ENCODE measurements at places on chromosomes 5 and 9.

- no peak for DNase-seq
Observed at GRCh38 chr5:102014371-102014770, 281.7 kb downstream of the SLCO4C1 start.

DNA sequence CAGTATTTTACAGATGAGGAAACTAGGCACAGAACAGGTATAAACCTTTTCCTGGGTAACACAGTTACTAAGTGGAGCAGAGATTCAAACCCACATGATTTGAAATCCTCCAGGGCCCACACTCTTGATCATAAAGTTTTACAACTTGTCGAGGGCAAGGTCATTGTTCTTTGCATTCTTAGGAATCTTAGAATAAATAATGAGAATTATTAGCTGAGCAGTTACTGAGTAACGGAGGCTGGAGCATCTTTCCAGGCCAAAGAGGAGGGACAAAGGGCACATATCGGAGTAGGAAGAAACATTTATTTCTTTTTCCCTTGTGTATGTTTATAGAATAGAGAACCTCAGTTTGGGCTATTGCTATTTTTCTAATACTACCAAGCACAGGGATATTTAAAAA lies 27.1 kb upstream of the F2R start:
- DNase-seq: no peak

DNA sequence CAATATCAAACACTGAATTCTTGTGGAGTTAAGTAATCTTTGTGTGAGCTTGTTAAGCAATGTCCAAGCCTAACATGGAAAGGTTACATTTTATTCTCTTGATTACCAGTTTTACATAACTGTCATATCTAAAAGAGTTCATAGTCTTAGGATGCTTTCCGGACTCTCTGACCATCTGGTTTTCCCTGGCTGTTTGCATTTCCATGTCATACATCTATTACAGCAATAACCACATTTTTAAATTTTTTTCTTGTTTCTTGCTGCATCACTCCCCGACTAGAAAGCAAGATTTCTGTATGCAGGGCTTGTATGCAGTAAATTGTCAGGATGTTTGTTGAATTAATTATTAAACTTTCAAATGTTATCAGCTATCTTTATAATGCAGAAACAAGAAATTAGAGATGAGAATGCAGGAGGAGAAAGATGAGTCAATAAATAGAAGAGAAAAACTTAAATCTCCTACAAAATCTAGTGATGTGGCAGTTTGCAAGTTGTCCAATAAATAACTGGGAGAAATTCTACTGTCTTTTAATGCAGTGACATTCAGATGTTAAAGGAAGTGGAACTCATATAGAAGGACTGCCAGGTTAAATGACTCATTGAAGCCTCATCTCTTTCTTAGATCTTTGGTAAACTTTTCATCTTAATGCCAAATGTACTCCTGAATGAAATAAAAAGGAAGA lies 179.6 kb upstream of the SGCD start:
- no peak for DNase-seq

GRCh38 chr5:140595538-140596300 lies 31.1 kb downstream of the SLC35A4 start:
- no peak for DNase-seq

GRCh38 chr5:138663009-138663408 lies 87.8 kb upstream of the HSPA9 start:
- DNase-seq: no peak

GRCh38 chr9:72041775-72042194 lies 18.6 kb downstream of the C9orf57 start:
- no peak for DNase-seq

DNA sequence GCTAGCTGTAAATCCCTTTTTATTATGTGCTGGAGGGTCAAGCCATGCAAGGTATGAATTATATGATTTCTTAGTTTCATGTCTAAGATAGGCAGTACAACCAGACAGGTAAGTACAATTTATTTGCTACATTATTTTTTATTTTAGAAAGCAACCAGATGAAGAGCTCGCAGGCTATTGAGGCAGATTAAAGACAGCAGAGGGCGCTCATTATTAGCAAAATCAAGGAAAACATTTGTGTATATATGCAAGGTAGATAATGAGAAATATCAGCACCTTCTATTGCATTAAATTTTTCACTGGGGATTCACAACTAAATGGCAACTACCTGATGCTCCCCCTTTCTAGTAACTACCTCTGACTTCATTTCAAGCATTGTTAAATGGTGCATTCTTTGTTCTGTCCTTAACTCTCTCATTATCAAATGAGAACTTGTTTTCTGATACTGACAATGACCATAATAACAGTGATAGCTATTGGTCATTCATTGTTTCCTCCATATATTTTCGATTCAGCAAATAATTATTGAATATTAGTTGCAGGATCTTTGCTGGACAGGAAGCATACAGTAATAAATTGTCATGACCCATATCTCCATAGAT lies 8.6 kb downstream of the SCGB3A2 start:
- DNase-seq: peak; percentile 62

DNA sequence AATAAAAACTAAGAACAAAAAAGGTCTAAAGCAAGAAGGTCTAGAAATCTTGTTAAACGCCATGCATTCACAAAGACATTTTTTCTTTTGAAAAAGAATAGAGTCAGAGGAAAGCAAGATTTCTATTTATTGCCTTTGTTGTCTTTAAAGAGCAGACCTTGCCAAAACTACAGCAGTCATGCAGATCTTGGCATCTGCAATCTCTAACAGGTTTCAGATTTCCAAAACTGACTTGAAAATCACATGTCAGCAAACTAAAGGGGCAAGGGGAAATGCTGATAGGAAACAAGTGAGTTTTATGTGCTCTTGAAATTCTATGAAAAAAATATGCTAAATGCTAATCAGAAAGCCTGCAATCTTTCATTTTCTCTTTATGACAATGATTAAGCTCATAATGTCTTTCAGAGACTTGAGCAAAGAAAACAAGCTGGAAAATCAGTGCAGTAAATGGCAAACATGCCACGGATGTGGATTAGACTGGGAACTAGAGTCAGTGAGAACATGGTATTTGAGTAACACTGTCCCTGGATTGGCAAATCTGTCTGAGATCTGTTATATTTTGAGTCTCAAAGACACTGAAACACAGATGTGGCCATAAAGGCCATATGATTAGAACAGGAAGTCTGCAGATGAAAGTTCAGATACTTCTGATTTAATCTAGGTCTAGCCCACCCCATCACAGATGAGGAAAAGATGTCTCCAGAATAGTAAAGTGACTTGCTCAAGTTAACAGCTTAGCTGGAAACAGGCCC lies 361.4 kb upstream of the RPS23 start:
- DNase-seq: no peak

GRCh38 chr5:60794691-60795090 lies 49.4 kb downstream of the ELOVL7 start:
- no peak for DNase-seq

DNA sequence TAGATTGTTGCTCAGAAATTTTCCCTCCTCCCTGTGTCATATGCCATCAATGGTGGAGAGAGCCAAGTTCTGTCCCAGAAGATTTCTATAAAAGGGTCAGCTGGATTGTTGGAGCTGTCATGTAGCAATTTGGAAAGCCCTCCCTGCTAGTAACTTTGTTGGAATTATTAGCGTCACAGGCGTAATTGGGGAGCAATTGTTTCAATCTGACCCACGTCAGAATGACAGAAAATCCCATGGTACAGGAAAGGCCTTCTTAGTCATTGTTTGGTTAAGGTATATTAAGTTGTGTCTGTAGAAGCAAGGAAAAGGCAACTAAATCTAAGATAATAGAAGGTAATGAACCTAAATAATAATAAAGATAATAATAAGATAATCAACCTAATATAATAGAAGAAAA lies 148.4 kb downstream of the PLK2 start:
- DNase-seq: no peak

- no peak for DNase-seq
Observed at GRCh38 chr5:142685418-142686209, at the start of gene FGF1. Gene FGF1 (minus strand): TSS chr5:142686090. CDS start chr5:142614127, 71,963 bp downstream.

DNA sequence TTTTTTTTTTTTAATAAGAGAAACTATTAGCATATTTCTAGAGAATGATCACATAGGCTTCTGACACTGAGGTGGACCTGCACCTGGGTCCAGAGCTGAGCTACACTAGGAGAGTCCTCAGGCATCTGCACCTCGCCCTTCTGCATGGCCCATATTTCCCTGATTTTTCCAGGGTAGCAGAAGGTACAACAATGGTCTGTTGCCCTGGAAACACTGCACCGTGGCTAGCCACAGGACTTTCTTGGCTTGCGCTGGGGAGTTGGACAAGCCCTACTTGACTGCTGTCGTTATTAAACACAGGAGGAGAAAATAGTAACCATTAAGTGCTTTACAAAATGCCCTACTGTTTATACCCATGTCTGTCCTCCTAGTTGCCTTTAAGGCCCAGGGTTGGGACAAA lies 615.7 kb upstream of the MEF2C start:
- no peak for DNase-seq

- DNase-seq: no peak
Observed at GRCh38 chr9:76150013-76150412, 244.2 kb downstream of the RFK start.

DNA sequence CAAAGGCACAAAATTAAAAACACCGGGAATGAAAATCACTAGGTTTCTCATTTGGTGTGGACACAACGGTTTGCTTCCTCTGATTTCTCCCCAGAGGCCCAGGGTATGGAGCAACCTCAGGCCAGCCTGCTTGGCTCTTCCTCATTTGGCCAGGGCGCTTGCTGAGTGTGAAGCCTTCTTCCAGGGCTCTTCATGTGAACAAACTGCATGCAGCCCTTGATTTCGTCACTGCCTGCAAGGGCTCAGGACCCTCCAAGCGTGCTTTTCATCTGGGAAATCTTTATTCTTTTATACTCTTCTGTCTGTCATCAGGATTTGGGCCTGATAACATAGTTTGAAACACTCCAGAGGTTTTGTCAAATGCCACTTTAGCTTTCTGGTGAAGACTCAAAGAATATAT lies 122.6 kb upstream of the KLF4 start:
- DNase-seq: peak; percentile 63

DNA sequence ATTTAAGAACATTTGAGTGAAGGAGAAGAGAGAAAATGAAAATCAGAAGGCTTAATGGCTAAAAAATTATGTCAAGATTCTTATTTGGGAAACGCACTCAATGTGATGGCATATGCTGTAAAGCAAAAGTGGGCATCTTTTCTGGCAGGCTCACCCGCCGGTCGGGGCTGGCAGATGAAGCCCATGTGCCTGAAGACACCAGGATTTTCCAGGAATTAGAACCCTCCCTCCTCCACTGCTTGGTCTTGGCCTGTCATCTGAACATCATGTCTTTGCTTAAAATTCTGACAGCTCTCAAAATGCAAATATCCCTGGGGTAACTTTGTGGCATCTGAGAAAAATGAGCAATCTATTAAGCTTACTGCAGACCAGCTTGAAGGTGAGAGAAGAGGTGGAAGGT lies 337.9 kb downstream of the IRX1 start:
- no peak for DNase-seq

DNA sequence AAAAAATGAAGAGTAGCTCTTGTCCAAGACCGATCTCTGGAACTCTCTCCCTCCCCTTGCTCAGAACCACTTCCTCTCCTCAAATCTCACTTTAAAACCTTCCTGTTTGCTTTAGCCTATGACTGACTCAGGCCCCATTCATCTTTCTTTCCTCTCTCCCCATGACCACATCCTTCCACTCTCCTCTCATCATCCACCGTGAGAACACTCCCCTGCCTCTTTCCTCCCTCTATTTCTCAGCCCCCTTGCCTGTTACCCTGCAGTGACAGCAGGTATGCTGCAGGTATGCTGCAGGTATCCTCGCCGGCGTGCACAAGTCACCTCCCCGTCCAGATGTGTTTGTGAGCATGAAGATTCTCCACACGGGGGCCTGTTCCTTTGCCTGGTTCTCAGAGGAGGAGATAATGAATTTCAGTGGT lies 505.3 kb downstream of the CCDC171 start:
- no peak for DNase-seq

- DNase-seq: no peak
Observed at GRCh38 chr9:135366104-135366503, 113.5 kb upstream of the PPP1R26 start.

- no peak for DNase-seq
Observed at GRCh38 chr9:17795744-17796143, 216.9 kb downstream of the SH3GL2 start.

Data from tibial nerve (tissue), 4 donors.